ENCODE measurements at places on chromosomes 7 and 10.

- no peak for DNase-seq
These were observed 110.1 kb upstream of the KIF5B start for GRCh38 chr10:32166365-32166764.

DNA sequence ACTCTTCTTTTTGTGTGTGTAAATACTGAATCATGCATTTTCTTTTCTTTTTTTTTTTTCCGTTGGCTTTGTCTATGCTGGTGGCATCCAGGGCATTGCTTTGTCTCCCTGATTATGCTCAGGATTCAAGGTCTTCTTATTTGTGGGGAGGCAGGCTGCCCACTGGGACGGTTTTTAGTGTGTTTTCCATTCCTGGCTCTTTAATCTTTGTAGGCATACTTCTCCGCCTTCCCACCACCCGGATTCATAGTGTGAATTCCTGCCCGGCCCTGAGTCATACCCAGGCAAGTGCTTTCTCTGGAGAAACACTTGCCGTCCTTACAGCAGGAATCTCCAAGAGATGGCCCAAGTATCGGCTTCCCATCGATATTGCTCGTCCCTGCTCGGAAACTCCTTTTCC, 5.2 kb downstream of the ZNF655 start:
- no peak for DNase-seq

DNA sequence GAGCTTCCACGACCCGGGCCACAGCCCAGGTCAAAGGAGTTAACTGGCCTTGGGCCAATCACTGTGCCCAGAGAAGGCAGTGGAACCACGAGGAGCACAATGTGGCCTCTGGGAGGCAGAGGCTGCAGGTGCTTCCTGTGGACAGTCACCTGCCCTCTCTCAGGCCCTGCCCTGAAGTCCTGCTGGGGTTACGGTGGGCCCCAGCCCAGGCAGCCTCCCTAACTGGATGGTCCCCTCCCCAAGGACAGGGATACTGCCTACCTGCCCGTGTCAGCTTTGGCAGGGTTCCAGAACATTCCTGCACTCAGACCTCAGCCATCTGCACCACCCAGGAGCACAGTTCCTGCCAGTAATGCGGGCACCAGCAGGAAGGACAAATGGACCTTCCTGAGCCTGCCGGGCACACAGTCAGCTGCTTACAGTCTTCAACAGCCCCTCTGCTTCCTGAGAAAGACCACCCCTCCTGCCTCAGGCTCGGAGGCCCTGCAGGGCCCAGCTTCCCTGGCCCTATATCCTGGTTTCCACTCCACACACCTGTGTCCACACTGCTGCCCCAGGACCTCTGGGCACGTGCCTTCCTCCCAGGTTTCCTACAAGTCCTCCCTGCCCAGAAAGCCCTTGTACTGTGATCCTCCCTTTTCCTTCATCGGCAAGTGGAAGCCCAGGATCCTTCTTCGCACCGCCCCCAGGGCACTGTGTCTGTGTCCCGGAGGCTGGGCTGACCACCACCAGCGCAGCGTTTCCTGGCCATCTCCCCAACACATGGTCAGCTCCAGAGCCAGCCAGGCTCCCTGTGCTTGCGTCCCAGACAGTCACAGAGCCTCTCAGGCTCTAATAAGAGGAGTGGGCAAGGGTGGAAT, 23.3 kb downstream of the WDR86 start:
- peak; percentile 48 for DNase-seq

DNA sequence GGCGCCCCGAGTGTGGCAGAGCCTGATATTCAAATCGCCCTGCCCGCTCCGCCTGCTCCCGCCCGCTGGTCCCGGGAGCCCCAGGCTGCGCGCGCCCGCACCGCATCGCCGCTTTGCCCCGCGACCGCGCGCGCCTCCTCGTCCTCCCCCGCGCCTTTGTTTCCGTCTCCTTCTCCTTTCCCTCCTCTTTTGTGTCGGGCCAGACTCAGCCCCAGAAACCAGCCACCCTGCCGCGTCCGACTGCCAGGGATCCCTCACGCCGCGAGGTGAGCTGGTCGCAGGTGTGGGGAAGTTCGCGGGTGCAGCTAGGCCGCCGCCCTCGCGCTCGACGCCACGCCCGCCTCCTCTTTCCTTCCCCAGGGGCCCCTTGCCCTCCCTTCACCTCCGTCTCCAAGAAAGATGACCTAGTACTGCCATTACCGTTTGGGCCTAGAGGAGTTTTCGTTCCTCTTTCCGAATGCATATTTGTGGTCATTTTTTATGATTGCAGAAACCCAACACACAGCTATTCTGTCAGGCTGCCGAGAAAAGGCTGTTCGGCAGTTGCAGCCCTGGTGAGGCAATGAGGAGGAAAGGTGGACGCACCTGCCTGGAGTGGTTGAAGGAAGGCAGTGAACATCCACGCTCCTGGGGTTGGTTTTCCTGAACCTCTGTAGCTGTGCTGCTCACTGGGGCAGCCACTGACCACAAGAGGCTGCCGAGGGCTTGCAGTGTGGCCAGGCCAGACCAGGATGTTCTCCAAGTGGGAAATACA, 107.3 kb downstream of the SNX10 start:
- DNase-seq, result peak; percentile 73

DNA sequence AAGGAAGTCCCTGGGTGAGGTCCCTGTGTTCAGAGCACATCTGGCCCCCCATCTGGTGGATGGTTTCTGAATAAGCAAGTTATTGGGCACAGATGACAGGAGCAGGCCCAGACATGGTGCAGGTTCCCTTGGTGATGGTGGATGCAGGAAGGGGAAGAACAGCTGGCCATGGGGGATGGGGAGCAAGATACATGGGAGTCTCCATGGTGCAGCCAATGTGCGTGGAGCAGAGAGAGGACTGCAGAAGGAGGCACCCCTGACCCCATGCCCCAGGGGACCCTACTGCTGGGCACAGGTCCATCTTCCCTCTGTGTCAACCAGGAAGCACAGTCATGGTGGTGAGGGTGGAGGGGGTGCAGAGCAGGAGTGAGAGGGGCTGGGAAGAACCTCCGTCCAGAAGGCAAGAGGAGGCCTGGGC, 43.8 kb upstream of the RABGEF1 start:
- DNase-seq, result no peak

GRCh38 chr10:43292755-43293676, 26.2 kb upstream of the RASGEF1A start:
- peak; percentile 63 for DNase-seq

- DNase-seq, result no peak
These were observed 333.8 kb downstream of the LRMDA start for GRCh38 chr10:75764974-75765788.

GRCh38 chr7:114554781-114555537, 140.3 kb downstream of the FOXP2 start:
- no peak for DNase-seq

- peak; percentile 32 for DNase-seq
These were observed 481.5 kb upstream of the KLF6 start for GRCh38 chr10:4266416-4267085.

DNA sequence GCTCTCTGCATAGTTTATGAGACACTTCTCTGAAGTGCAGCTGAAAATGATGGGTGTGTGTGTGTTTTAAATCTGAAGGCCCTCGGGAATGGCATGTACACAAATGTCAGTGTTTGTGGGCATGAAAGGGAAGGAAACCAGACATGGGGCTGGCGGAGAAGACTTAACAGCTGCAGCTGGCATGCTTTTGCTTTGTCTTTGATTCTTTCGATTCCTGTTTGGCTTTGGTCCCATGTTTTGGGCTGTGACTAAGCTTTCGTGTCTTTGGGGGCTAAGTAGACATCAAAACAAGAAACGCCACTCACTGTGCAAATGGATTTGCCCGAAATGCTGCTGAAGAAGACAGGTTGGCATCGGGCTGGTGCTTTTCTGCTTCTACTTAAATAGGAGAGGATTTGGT, 179.3 kb downstream of the PFKFB3 start:
- DNase-seq, result no peak

DNA sequence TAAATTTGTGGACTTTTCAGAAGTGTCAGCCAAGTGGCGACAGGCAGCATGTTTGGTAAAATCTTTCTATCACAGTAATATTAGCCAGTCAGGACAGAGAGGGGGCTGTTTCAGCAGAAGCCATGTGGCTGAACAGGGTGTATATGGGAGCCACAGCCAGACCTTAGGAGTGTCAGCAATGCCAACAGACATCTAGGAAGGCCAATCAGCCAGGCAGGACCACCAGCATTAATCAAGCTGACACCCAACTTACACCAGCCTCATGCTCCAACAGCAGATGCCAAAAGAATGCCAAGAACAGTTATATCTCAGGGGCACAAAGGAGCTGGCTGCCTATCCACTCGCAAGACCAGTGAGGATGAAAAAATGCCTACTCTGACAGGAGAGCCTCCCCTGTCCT, 54.8 kb downstream of the RAPGEF5 start:
- DNase-seq, result no peak

- DNase-seq, result peak; percentile 96
These were observed 716 bp downstream of the OGA start for GRCh38 chr10:101817337-101818118.

- no peak for DNase-seq
These were observed 176.3 kb downstream of the DGKI start for GRCh38 chr7:137670222-137671064.

GRCh38 chr10:92492748-92493240, 81.1 kb downstream of the IDE start:
- DNase-seq, result no peak

DNA sequence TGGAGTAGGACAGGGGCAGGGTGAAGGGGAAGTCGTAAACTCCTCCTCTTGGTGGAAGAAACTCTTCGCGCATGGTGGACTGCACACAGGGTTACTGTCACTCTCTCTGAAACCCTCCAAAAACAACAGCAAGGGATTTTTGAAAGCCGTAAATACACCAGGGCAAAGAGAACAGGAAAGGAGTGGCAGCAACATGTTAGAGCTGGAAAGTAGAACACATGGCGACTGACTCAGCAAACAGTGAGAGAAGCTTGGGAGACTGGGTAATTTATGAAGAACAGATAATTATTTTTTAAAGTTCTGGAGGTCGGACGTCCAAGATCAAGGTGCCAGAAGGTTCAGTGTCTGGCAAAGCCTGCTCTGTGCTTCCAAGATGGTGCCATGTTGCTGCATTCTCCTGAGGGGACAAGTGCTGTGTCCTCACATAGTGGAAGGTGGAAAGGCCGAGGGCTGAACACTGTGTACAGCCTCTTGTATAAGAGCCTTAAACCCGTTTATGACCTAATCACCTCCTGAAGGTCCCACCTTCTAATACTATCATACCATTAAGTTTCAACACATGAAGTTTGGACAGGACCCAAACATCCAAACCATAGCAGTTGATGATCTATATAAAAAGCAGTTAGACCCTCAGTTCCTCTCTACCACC, 22.5 kb upstream of the C10orf53 start:
- no peak for DNase-seq

- DNase-seq, result no peak
These were observed 123.4 kb upstream of the ZNF746 start for GRCh38 chr7:149620961-149621360.

- DNase-seq, result no peak
These were observed 1010.7 kb upstream of the AUTS2 start for GRCh38 chr7:68587599-68587998.

GRCh38 chr7:11207565-11207964, 233.9 kb downstream of the PHF14 start:
- no peak for DNase-seq

- DNase-seq, result no peak
These were observed 161.0 kb downstream of the HGF start for GRCh38 chr7:81608748-81609382.

- no peak for DNase-seq
These were observed 35.4 kb downstream of the BNIP3 start for GRCh38 chr10:131946321-131946751.

- DNase-seq, result no peak
These were observed 61.8 kb upstream of the MET start for GRCh38 chr7:116610210-116610609.

GRCh38 chr10:121975295-121976086, 474 bp upstream of the NSMCE4A start:
- no peak for DNase-seq

GRCh38 chr7:99143521-99143852, 421 bp downstream of the SMURF1 start:
- no peak for DNase-seq

DNA sequence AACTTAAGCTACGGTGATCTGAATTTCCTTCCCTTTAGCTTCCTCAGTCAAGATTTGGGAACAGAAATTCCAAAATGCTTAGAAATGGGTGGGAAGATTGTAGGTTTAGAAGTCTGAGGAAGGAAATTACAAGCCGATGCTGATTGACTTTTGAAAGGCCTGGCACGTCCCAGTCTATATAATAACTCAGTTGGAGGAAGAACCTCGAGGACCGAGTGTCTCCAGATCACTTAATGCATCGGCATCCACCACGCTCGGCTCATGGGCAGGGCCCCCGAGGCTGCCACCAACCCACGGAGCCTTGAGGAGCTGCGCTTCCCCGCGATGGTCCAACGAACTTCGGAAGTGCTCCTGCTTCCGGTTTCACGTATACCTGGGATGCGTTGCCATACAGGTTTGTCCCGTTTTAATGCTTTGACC, 10.4 kb upstream of the SP8 start:
- no peak for DNase-seq

GRCh38 chr7:78601728-78602127, 803.2 kb downstream of the PHTF2 start:
- no peak for DNase-seq

DNA sequence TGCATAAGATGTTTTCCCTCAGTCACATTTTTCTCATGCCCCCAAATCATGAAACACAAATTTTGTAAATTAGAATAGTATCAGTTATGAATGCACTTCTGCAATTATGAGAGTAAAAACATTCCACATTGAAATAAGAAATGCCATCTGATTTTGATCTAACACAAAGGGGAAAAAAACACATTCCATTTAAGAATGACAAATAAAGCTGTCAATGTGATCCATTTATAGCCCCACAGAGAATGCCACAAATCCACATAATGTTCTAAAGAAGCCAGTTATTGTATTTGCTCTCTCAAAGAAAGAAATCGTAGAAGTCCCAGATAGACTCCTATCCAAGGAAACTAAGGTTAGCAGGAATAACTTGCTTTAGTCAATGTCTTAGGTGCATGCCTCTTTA, 48.7 kb upstream of the RHOBTB1 start:
- no peak for DNase-seq

- DNase-seq, result no peak
These were observed 70.9 kb upstream of the SAMD8 start for GRCh38 chr10:75040576-75040975.

- DNase-seq, result no peak
These were observed 65.6 kb downstream of the POM121L12 start for GRCh38 chr7:53101026-53101425.

DNA sequence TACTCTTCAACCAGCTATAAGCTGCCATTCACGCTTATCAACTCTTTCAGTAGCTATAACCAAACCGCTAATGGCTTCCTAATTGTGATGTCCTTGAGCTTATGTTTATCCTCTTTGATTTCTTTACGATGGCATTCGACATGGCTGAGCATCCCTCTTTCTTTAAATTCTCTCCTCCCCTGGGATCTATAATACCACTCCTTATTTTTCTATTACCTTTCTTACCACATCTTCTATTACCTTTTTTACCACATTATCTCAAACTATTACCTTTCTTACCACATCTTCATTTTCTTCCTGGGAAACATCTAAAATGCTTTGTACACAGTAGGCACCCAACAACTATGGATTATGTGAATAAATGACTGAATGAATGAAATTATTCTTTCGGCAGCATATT, 13.1 kb downstream of the ZCWPW1 start:
- no peak for DNase-seq

- no peak for DNase-seq
These were observed 281.1 kb upstream of the PFKP start for GRCh38 chr10:2786251-2786650.
